Stimulated activated CD8-positive, alpha-beta memory T cell treated with anti-CD3 and anti-CD28 coated beads, Interleukin-4, amount 100 ng/mL, for 48 hours (primary cell): ENCODE measurements at places on chromosomes 13 and 19.

- no peak for DNase-seq
These were observed 43.0 kb upstream of the HNRNPA1L2 start for GRCh38 chr13:52599037-52599847.

DNA sequence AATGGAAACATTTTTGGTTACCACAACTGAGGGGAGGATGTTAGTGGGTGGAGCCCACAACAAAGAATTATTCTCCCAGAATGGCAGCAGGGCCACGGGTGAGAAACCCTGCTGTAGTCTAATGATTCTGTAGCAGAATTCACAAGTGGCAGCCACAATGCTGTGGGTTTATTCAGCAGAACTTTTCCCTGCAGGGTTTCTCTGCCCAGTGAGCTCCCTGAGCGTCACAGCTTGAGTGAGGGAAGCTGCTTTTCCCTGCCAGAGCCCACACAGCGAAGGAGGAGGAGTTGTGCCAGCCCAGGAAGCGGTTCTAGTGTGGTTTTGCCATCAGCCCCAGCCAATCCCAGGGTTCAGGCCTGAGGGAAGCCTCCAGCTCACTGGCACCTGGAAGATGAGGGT is 4.4 kb downstream of the ATP12A start:
- DNase-seq, result peak; percentile 51

DNA sequence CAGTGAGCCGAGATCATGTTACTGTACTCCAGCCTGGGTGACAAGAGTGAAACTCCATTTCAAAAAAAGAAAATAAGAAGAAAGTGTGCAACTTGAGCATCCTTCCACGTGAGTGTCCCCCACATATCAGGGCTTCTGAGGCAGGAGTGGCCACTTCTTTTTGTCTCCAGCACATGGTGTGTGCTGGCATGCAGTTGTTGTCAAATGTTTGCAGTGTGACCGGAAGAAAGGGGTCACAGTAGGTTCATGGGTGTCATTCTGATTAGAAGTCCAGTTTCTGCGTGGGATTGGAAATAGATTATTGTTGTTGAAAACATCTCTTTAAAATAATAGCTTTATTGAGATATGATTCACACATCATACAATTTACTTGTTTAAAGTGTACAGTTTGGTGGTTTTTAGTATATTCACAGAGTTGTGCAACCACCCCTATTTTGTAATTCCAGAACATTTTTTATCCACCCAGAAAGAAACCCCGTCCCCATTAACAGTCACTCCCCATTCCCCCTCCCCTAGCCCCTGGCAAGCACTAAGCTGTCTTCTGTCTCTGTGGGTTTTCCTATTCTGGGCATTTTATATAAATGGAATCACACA is 2.2 kb downstream of the CRTC1 start:
- DNase-seq, result no peak

DNA sequence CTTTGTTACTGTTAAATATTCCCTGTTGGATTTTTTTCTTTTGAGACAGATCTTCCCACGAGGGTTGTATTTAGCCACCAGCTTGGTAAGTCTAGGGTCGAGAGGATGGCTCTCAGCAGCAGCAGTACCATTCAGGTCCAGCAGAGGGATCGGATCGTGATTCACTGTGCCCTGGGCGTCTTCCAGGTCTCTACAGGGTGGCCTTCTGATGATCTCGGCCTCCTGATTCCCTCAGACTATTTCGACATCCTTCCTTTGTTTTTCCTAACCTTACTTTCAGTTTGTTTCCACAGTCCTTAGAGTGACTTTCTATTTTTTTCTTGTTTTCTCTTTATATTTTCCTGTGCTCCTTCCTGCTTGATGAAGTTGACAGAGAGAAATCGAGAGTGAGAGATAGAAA is 1436.9 kb downstream of the UQCRFS1 start:
- DNase-seq, result peak; percentile 28

DNA sequence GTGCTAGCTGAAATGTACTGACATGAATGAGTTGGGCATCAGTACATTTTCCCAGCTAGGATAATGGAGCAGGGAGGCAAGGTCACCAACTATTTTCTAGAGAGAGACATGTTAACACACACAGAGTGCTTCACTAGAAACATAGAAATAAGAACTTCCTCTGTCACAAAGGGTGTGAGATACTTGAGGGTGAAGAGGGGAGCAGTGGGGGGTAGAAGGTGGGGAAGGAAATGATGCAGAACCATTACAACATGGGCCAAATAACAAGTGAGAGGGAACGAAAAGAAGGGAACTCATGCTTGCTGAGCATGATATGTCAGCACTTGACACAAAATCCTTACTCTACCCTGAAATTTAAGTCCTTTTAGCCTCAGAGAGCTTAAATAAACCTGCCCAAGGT is 87.8 kb upstream of the RFC3 start:
- DNase-seq, result no peak

DNA sequence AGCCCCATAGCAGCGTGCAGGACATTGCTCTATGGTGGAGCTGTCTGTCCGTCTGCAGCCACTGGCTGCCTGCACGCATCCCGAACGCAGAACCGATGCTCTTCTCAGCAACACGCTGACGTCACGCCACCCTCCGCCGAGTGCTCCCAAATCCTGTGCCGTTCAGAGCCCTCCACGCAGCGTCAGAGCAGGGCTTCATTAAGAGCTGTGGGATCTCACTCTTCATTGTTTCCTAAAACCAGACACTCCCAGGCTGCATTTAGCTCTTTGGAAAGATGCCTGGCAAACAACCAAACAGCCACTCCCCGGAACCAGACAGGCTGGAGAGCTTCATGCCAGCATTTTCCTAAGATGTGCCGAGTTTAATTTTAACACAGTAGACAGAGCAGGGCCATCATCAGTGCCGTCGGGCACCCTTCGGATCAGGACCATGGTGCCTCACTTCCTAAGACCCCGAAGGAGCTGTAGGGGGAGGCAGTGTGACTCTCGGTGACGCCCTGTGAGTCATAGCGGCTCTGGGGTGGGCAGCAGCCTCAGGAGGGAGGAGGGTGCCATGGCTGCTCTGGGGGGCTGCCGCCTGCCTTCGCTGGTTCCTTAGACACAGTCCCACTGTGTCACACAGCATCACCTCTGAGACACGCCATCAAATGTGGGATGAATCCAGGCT is 131.5 kb upstream of the MCF2L start:
- no peak for DNase-seq

DNA sequence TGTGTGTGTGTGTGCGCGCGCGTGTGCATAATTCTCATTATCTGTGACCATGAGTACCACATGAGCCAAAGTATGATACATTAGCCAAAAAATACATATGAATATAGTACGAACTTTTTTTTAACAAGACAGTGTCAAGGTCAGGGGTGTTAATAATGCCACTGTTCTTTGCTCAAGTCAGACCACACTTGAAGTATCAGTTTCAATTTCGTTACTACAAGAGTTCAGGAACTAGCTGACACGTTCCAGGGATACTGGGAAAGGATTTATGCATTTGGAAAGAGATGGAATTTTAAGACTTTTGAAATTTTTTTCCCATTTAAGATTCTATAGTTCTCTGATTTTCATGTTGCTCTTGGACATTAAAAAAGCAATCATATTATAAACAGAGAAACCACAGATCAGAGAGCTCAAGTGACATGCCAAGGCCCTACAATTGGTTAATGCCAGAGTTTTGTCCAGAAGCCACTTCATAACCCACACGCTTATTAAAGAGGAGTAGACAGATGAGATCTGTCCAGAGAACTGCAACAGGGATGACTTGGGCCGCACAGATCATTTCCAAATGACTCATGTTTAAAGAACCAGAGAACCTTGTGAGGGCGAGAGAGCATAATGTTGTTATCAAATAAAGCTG is 718.8 kb upstream of the SGCG start:
- no peak for DNase-seq

DNA sequence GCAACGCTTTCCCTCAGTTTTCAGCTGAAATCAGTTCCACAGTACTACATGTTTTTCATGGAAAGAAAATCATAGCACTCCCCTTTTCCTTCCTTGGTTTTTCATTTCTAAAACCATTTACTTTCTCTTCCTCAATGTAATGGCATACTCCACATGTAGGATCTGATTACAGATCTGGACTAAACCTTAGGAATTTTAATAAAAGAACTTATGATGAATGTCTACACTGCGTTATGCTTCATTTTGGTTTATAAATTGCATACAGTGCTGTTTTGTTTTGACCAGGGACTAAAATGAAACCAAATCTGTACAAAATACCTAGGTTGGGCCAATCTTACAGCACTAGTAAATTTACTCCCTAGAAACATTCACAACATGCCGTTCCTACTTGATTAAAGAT is 589.9 kb downstream of the TBC1D4 start:
- DNase-seq, result no peak

DNA sequence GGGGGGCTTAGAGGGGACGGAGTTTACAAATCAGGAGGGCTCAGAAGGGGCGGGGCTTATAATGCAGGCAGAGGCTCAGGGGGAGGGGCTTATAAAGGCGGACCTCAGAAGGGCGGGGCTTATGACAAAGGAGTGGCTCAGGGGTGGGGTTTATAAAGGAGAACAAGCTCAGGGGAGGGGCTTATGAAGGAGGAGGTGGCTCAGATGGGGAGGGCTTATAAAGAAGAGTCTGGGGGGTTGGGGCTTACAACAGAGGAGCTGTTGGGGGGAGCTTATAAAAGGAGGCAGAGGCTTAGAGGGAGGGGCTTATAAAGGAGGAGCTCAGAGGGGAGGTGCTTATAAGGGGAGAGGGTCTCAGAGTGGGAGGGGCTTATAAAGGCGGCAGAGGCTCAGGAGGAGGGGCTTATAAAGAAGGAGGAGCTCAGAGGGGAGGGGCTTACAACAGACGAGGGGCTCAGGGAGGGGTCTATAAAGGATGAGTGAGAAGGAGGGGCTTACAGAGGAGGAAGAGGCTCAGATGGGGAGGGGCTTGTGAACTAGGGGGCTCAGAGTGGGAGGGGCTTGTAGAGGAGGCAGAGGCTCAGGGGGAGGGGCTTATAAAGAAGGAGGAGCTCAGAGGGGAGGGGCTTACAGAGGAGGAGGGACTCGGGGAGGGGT is 1.0 kb downstream of the SMIM24 start:
- DNase-seq, result peak; percentile 66

GRCh38 chr19:40315812-40316470 is 30.8 kb upstream of the AKT2 start:
- DNase-seq, result no peak

DNA sequence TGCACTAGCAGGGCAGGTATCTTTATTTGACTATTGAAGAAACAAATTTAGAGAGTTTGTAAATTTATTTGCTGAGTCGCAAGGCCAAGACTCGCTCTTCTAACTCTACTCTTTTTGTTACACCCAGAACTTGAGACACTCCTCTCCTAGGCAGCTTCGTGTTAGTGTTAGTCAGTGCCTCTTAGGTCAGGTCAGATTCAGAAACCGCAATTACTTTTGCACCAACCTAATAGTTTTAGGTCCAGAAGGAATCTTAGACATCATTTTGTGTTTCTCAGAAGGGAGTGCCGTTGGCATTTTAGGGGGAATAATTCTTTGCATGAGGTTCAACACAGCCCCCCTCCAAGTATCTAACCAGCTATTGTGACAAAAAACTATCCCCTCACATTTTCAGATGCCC is 8.8 kb downstream of the GPR180 start:
- no peak for DNase-seq

- DNase-seq, result no peak
These were observed 16.5 kb upstream of the TNFAIP8L1 start for GRCh38 chr19:4622695-4623421.

- no peak for DNase-seq
These were observed 37.4 kb downstream of the CEBPA start for GRCh38 chr19:33264881-33265445.

DNA sequence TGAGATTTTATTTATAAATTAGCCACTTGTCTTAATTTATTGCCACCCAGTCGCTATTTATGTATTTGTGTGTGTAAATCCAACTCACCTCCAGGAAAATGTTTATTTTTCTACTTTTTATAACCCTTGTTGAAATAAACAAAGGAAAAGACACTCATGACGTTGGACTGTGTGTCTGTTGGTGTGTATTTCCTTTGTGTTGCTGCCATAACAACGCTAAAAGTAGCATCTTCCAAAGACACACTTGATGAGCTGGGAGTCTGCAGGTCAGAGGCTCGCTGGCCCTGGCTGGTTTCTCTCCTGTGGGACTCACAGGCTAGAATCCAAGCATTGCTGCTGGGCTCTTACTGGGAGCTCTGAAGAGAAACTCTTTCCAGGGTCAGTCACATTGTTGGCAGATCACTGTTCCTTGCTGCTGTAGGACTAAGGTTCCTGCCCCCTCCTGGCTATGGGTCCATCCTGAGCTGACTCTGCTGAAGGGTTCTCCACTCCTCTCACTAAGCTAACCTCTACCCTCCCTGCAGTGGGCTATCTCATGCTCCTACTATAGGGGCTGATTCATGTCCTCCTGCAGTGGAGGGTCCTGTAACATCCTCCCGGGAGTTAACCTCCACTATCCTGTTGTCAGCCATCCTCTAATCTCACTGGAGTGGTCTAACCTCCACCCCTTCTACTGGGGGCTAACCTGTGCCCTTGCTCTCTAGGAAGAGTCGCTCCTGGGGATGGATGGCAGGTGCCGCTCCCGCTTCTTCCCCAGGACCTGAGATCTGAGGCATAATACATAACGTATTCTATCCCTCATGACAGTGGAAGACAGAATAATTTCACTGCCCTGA is 2.1 kb downstream of the IFNL2 start:
- DNase-seq, result no peak
